ENCODE measurements at places on chromosomes 11 and 22.

DNA sequence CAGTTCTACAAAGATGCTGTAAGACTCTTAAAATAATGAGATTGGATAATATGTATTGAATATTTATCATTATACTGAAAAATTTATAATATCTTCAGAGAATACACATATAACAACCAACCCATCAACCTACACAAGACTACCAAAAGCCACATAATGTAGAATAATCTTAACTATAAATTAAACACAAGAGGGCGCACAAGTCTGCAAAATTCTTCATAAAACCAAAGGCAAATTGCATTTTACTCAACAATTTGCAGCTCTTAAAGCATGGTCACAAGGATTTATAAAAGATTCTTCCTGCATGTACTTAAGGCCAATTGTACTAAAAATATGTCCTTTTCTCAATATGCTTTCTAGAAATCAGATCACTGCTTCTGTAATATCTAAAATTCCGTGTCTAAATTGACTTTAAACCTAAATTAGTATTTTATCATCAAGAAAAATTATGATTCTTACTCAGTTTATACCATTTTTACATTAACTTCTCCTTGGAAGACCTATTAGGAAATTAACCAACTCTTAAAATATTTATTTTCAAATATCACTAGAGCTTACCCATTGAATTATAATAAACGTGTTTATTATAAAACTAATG is 79.0 kb downstream of the TTC28 start:
- DNase-seq = no peak

DNA sequence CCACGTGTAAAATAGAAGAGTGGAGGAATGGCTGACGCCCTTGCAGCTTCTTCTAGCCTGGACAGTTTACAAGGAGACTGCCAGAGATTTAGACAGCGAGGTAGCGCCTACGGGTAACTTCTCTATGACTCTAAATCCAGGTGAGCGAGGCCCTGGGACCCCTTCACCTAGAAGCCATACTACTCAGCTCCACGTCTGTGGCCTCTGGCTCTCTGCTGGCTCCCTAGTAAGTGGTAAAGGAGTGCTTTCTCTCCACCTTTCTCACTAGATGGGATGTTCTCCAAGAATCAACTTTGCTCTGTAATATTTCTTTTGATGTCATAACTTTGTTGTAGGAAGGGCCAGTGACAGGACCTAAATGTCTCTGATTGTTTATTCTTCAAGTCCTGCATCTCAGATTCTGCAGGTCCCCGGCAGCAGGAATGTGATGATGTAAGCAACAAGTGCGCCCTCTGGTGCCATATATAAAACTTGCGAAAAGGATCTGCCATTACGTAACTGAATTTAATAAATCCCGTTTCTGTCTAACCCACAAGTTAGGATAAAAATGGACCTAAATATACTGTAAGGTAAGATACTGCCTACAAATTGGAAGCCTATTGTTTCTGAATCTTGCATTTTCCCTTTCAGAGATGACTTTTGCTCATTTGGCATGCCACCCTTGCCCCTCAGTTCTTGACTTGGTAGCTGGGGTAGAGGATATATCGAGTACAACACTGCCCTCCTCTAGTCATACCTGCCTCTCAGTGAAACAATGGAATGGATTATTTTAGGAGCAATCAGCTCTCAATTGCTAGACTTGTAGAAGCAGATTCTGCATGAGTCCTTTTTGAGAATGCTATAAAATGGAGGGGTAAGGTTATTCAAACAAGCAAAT is 11.0 kb upstream of the PTPN5 start:
- DNase-seq = no peak

DNA sequence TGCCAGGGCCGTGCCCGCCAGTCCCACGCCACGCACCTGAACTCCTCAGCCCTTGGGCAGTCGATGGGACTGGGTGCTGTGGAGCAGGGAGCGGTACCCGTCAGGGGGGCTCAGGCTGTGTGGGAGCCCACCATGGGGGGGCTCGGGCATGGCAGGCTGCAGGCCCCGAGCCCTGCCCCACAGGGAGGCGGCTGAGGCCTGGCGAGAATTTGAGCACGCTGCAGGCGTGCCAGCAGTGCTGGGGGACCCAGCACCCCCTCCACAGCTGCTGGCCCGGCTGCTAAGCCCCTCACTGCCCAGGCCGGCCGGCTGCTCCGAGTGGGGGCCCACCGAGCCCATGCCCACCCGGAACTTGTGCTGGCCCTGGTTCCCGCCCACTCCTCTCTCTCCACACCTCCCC is 56.8 kb downstream of the TMPRSS5 start:
- DNase-seq = no peak

GRCh38 chr11:22341588-22341931 is 3.4 kb downstream of the SLC17A6 start:
- DNase-seq = no peak

GRCh38 chr11:57648801-57649735 is 644 bp downstream of the YPEL4 start:
- no peak for DNase-seq

DNA sequence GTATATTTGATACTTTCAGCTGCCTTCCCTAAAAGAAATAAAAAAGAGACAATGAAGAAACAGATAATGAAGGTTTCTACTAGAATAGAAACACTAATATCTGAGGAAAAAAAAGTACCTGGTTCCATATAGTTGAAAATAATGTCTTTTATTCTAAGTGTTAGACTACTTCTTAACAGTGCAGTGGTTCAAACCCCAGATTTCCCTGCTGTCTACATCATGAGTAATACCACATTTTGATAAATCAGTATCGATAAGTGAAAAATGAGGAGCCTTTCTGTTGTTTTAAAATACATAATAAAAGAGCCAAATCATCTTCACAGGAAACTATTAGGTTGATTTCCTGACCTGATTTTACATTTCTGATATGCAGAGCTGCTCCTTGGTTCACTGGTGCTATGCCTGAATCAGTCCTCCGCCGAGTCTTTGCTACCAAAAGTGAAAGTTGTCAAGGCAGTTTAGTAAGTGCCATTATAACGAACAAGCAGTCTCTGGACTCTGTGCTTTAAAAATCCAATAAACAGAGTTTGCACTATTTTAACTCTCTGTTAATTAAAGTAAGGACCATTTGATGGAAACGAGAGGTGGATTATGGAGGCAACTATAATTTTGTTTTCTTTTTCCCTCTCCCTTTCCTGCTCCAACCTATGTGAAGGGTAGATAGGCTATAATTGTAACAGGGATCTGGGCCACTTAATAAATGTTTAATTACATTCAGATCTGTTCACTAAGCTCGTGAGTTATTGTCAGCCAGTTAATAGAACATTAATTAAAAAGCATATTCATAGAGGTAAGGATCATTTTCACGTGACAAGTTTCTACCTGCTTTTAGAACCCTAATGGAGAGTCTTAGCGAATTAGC is 724.5 kb upstream of the RAG2 start:
- DNase-seq = no peak

Data from left ventricle myocardium inferior (tissue), 1 donor.